ENCODE measurements at places on chromosomes 2 and 18. TPM values are rescaled to one million over a fixed set of nuclear protein-coding genes. Genes with fewer than 3 reads are reported as not detected.

- DNase-seq: no peak
These were observed 80.5 kb upstream of the OTOF start for GRCh38 chr2:26558271-26559043.

- no peak for DNase-seq
These were observed 317.2 kb downstream of the GBX2 start for GRCh38 chr2:235850771-235851551.

GRCh38 chr2:132871831-132872230 is 201.8 kb upstream of the LYPD1 start:
- DNase-seq: no peak

DNA sequence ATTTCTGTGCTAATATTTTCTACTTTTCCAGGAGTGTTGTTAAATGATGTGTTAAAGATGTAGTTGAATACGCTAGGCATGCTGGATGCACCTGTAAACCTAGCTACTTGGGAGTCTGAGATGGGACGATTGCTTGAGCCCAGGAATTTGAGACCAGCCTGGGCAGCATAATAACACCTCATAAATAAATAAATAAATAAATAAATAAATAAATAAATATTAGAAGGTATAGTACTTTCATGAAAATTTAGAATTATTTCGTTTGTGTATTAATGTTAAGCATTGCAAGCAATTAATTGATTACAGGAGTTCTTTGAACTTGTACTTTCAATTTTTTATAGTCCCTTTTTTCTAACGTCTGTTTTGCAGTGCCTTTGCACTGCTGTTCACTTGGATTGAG is 137.2 kb downstream of the ATP9B start:
- DNase-seq: no peak

DNA sequence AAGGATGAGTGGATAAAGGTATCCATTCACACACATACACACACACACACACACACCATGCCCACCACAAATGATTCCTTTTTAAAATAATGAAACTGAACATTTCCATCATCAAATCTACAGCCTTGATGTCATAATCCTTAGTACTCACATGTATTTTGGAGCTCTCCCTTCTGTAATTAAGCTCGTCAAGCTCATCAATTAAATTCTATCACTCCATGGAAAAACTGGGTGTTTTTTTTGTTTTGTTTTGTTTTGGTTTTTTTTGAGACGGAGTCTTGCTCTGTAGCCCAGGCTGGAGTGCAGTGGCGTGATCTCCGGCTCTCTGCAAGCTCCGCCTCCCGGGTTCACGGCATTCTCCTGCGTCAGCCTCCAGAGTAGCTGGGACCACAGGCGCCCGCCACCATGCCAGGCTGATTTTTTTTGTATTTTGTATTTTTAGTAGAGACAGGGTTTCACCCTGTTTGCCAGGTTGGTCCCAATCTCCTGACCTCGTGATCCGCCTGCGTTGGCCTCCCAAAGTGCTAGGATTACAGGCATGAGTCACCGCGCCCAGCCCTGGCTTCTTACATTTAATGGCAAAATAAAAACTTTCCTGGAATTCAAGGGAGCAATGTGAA is 78.6 kb upstream of the RGPD4 start:
- no peak for DNase-seq

GRCh38 chr2:162328424-162329157 is 10.1 kb upstream of the IFIH1 start:
- DNase-seq: no peak

The NLRC4 gene
- not detected for total RNA-seq

The RNF103 gene
- 35.8 TPM for total RNA-seq
